ENCODE measurements at places on chromosomes 4 and X.

GRCh38 chr4:41215155-41215554, 813 bp upstream of the APBB2 start:
- no peak for DNase-seq

- no peak for DNase-seq
Observed at GRCh38 chr4:171948038-171948437, 134.8 kb downstream of the GALNTL6 start.

- no peak for DNase-seq
Observed at GRCh38 chr4:1983846-1984405, 24.8 kb downstream of the NELFA start.

DNA sequence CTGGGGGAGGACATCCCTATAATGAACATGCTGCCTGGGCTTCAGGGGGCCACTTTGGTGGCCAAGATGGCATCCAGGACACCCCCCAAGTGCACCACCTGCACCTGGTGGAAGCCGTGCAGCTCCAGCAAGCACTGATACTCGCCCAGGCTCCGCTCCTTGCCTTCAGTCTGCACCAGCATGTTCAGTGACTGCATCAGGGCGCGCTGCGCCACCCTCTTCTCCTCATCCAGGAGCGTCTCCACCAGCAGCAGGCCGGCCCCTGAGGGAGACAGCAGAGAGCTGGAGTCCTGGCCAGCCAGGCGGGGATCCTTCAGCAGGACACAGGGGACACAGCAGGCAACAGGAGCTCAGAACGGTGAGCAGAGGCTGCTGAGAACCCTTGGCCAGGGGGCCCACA, 11.3 kb upstream of the SLC25A6 start:
- DNase-seq = no peak

DNA sequence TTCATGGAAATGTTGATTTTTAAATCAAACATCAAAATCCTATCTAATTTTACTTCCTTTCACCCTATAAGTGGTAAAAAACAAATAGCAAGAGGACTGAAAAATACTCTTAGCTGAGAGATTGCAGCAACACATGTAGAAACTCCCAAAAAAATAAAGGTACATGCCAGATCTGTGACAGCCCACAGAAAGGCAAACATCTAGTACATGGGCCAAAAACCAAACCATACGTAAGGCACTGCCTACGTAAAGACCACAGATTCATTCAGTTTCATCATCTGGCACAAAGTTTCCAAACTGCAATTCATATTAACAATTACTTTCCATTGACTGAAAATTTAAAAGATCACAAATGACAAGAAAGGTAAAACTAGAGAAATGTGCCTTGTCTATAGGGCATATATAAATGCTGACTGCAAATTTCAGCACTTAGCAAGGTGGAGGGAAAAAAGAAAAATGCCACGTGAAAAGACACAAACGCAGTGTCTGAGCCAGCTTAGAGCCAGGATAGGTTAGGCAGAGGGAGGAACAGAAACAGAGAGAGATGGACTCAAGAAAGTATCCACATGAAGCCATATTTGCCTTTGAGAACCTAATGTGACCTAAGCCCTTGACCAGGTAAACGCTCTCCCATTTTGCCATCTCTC, 88.1 kb downstream of the TSPAN5 start:
- no peak for DNase-seq

DNA sequence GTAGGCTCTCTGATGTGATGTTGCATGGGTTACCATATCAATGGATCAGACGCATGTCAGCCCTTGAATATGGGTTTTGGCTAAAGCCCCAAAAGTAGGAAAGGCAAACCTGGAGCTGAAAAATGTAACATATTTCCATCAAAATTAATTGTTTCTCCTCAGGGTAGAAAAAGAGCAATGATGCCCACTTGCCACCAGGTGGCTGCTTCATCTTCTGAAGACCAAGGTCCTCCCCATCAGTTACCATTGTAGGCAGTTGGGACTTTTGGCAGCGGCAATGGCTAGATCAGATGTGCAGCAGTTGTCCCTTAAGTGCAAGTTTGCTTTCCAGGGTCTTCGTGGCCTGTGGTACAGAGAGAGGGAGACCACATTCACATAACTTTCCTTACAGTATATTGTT, 118.2 kb downstream of the NAF1 start:
- no peak for DNase-seq

- DNase-seq = no peak
Observed at GRCh38 chr4:44342800-44343199, 105.8 kb downstream of the KCTD8 start.

DNA sequence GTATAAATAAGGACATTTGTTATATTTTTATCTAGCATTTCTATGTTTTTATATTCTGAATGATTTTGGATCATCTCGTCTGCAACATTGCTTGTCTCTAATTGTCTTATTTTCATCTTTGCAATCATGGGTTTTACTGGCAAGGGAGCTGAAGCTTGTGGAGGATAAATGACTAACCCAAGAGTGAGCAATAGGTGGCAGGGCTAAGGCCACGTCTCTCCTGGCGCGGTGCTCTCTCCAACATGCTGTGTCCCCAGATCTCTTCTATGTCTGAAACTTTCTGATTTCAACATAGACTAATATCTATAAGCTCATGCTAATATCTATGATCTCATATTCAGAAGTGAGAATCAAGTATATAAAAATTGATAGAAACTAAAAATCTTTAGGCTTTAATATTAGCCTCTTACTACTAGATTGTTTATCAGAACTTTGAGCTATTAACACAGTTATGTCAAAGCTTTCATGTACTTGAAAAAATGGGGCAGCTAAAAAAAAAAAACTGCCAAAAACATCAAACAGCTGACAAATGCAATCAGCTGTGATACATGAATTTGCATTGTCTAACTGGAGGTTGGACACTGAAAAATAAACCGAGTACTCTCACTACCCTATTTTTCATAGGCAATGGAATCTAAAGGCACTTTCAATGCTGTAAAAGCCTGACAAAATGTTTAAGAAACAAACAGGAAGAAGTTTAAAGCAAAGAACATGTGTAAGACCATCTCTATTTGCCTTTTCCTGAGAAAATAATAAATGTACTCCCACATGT, 169.2 kb downstream of the TMA16 start:
- DNase-seq = no peak

DNA sequence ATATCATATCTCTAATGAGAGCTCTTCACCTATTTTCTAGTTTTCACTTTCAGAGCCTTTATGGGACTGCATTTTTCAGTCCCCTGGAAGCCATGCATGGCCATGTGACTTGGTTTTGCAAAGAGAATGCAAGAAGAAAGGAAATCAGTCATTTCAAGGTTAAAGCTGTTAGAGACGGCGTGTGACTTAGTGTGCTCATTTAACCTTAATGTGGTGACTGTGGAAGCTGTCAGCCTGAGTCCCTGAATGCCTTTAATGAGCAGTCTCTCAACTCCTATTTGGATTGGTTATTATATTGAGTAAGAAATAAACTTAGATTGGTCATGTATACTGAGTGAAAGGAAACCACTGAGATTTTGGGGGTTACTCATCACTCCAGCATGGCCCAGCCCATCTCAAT, 212.7 kb downstream of the KCNIP4 start:
- no peak for DNase-seq
